ENCODE measurements at places on chromosomes 6 and 20. TPM values are rescaled to one million over a fixed set of nuclear protein-coding genes. Genes with fewer than 3 reads are reported as not detected.

ACOT8 gene
- total RNA-seq = 15.5 TPM

HLA-DPA1 gene
- total RNA-seq = not detected

CLPSL2 gene
- total RNA-seq = not detected

TRIM40 gene
- total RNA-seq = not detected

HDGFL1 gene
- total RNA-seq = not detected

All from endothelial cell of umbilical vein (primary cell).